ENCODE measurements at places on chromosomes 6 and 20.
A peak's percentile ranks its signal among the peaks of the same experiment; 100 is the strongest.

- DNase-seq = no peak
Measured at GRCh38 chr6:83182114-83182513, 11.0 kb downstream of the PGM3 start.

DNA sequence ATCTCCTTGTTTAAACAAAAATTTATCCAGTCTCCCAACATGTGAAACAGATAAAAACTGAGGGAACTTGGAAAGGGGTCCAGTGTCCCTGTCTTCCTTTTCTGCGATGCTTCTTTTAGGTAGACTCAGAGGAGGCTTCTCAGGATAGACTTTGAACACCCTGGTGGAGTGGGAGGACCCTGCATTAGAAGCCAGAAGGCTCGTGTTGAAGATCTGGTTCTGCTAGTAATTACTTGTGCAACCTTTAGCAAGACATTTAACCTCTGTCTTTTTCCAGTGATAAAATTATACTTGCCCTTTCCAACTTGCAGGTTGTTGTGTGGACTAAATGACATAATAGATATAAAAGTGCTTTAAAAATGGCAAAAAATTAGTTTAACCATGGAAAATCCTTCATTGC lies 67.1 kb upstream of the PREP start:
- DNase-seq = no peak

DNA sequence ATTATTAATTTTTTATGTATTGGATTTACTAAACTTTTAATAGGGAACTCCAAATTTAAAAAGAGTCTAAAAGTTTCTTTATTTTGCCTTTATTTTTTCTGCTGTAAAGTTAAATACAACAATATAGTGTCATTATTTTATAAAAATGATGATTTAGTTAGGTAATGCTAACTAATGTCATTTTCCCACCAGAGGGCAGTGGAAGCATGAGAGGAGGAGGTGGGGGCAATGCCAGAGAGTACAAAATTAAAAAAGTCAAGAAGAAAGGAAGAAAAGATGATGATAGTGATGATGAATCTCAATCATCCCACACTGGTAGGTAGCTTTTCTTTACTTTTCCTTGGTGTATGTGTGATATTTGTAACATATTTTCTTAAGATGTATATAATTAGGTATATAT lies 20.2 kb upstream of the FHL5 start:
- DNase-seq = no peak

DNA sequence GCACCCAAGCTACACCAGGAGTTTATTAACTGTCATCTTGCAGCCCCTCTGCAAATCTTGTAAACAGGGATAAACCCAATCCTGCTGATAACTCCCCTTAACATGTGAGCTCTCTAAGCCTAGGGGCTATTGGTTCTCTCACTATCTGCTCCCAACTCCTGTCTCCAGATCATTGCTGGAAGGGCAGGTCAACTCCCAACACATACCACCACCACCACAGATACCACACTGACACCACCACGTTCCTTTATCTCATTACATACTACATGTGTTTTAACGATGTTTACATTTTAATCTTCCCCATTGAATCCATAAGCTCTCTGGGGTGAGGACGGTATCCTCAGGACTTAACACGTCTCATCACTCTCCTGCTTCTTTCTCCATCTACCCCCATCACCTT lies 51.8 kb downstream of the SIM1 start:
- DNase-seq = no peak

DNA sequence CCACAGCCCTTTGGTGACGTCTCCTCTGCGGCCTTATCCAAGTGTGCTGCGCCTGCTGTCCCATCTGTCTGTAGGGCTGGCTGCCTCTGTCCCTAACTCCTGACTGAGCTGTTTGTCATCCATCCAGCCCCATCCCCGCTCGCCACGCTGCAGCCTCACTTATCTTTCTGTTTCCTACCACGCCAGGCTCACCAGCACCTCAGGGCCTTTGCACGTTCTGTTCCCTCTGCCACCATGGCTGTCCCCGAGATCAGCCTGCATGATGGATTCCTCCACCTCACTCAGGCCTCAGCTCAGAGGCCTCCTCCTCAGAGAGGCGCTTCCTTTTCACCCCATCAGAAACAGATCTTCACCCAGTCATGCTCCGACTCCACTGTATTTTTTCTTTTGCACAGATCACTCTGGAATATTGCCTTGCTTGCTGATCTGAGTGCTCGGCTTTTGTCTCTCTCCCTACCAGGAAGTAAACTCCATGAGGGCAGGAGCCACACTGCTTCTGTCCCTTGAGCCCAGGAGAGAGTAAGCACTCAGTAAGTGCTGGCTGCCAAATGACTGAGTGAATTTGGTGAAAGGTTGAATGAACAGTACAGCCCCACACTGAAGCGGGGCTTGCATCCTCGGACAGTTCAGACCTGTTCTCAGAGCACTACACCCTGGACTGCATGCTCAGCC lies 34.5 kb downstream of the BPIFB1 start:
- DNase-seq = no peak

- no peak for DNase-seq
Measured at GRCh38 chr6:55397986-55398385, 70.7 kb downstream of the GFRAL start.

GRCh38 chr20:61967300-61967699 lies 98.4 kb downstream of the TAF4 start:
- DNase-seq = no peak

DNA sequence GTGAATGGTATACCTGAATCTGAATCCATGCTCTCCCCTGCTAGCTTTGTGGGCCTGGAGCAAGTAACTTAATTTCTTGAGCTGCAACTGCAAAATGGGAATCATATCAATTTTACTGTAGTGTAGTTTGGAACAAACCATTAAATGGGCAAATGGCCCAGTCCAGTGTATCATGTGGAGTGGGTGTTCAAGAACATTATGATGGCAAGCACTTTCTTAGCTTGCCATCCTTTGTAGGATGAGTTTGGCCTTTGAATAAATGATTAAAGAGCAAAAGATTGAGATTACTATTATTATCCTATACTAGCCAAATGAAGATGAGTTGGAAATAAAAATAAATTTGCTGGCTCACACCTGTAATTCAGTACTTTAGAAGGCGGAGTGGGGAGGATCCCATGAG lies 120.4 kb downstream of the SESN1 start:
- DNase-seq = no peak

- DNase-seq = no peak
Measured at GRCh38 chr6:39561536-39562266, 163.5 kb downstream of the KIF6 start.

DNA sequence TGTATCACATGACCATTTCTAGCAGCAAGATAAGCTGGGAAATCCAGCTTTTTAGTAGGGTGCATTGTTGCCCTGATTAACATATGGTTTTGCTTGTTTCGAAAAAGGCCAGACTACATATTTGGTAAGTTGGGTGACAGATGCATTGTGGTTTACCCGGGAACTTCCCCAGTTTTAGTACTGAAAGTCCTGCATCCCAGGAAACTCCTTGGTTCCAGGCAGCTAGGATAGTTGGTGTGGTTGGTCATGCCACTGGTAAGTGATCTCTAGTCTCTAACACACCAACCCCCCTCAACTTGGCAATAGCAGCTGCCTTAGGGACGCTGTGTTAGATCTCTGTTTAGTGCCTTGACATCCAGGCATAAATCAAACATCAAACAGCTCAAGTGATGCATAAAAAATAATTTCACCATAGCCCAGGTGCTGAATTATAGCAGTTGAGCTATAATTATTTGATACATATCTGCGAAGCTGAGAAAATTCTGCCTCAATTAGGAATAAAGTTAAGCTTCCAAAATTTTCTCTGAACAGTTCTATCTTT lies 216.5 kb downstream of the TFAP2C start:
- DNase-seq = no peak

DNA sequence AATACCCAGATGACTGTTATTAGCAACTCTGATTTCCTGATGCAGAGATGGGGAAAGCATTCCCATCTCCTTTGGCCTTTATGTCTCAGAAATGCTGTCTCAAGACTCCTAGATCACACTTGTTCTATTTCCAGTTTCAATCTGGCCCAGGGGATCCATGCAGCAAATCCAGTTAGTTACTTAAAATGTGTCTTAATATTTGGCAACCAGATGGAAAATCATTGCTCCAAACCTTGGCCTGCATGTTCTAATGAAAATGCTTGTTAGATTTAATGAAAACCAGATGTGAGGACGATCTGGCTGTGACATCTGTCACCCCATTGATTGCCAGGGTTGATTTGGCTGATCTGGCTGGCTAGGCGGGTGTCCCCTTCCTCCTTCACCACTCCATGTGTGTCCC lies 125.2 kb downstream of the TSHZ2 start:
- no peak for DNase-seq

DNA sequence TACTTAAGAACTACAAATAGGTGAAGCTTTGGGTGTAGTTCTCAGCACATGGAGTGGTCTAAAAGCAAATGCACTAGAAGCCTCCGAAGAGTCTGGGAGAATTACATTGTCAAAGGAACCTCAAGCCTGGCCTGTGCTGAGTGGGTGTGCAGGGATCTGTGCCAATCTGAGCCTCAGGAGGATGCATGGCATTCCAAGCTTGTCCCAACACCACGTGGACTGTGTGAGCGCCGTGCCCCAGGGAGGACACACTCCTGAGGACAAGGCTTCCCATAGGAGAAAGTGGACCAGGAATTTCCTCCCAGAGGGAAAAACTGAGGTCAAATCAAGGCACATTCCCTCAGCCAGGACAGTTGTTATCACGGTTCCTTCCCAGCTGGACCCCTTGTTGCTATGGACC lies 185.8 kb downstream of the QKI start:
- no peak for DNase-seq

- no peak for DNase-seq
Measured at GRCh38 chr6:111533087-111533784, 50.2 kb upstream of the REV3L start.

DNA sequence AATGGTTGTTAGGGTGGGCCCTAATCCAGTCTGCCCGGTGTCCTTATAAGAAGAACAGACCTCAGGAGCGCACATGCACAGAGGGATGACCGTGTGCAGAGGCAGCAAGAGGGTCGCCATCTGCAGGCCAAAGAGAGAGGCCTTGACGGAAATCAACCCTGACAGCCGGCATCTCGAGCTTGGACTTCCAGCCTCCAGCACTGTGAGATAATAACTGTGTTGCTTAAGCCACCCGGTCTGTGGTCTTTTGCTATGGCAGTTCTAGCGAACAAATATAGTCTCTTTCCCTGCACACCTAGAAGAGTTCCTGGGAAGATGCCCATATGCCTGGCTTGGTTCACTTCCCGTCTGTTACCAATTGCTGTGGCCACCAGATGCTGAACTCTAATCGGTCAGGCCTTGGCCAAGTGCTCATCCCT lies 35.3 kb upstream of the PTGIS start:
- DNase-seq = no peak

DNA sequence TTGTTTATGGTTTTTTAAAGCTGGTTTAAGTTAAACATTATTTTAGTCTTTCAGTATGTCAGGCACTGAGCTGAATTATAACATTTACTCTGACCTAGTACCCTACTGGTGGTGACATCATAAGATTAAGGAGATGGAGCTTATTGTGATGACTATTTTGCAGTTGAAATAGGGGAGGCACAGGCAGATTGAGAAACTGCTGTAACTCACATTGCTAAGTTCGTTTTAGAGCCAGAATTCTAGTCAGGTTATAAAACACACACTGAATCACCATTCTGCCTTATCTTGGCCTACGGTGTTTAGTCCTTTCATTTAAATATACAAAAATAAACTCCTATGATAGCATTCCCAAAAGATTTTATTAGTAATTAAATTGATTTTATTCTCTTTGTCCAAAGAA lies 584.1 kb downstream of the TFAP2A start:
- DNase-seq = no peak

- no peak for DNase-seq
Measured at GRCh38 chr6:167212713-167213005, 54.9 kb upstream of the GPR31 start.

DNA sequence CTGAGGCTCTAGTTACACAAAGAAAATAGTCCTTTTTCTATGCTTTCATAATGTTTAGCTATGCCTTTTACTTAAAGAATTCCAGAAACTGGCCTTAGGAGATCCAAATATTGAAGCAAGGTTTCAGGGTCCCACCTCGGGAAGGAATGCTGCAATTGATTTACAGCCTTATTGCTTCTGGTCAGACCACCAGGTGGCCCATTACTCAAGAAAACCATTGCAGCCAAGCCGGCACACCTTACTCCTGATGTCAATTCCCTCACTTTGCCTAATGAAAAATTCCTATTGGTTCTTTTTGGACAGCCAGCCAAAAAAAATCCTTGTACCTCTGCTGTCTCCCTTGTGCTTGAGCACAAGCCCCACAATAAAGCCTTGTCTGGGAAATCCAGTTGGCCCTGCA lies 173.9 kb downstream of the LMBRD1 start:
- DNase-seq = no peak

DNA sequence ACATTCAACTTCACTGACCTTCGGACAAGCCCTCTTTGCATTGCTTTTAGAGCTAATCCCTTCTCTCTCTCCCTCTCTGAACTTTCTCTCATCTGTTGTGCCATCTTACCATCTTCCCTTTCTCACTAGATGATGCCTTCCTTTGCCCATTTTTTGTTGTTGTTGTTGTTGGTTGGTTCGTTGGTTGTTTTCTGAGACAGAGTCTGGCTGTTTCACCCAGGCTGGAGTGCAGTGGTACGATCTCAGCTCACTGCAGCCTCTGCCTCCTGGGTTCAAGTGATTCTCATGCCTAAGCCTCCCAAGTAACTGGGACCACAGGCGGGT lies 18.8 kb downstream of the MAP3K5 start:
- DNase-seq = no peak

DNA sequence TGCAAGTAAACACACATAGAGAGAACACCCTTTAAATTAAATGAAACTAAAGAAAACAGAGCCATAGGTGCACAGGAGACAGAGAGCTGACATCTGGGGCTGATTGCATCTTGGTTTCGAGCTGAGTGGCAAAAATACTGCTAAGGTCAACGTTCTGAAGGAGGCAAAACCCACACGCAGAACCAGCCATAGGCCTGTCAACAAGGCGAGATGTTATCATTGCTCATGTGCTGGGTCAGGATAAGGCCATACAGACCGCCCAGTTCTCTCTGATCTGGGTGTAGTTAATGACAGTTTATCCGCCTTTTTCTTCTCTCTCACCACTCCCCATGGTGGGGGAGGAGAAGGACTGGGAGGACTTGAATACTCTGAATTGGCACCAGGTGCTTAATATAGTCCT lies 4.5 kb upstream of the FAM110A start:
- no peak for DNase-seq

DNA sequence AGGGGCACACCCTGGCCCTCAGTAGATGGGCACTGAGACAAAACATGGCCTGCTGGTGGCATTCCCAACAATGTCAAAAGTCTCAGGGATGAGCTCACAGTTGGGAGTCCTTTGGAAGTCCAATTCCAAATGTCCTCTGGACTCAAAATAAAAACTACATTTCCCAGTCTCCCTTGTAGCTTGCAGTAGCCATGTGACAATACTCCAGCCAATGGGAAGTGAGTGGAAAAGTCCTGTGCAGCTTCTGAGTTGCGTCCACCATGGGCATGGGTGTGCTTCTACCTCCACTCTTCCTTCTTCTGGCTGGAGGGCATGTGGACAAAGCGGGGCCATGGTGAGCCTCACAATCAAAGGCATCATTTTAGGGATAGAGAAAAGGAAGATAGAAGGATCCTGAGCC lies 5.8 kb upstream of the ADAM33 start:
- no peak for DNase-seq

- DNase-seq = peak; percentile 14
Measured at GRCh38 chr6:7137335-7138045, 29.7 kb downstream of the RREB1 start.
